Activated T-helper 17 cell treated with anti-CD3 and anti-CD28 coated beads, Interleukin-2, amount 50 U/mL, for 72 hours (primary cell): ENCODE measurements at places on chromosomes 1 and 21.

GRCh38 chr1:41404308-41404761 lies 43.1 kb downstream of the FOXO6 start:
- H3K36me3 ChIP-seq, result no peaks in the 10 kb centered on the region
- H3K27me3 ChIP-seq, result peaks cover 30% of the 10 kb centered on the region
- H3K27ac ChIP-seq, result peak overlapping the region; percentile 75

GRCh38 chr21:25506887-25507286 lies 100.4 kb downstream of the MRPL39 start:
- H3K27me3 ChIP-seq, result no peaks in the 10 kb centered on the region
- H3K4me3 ChIP-seq, result peak overlapping the region; percentile 82
- H3K27ac ChIP-seq, result peak overlapping the region; percentile 78
- H3K4me1 ChIP-seq, result peaks cover 47% of the 10 kb centered on the region

DNA sequence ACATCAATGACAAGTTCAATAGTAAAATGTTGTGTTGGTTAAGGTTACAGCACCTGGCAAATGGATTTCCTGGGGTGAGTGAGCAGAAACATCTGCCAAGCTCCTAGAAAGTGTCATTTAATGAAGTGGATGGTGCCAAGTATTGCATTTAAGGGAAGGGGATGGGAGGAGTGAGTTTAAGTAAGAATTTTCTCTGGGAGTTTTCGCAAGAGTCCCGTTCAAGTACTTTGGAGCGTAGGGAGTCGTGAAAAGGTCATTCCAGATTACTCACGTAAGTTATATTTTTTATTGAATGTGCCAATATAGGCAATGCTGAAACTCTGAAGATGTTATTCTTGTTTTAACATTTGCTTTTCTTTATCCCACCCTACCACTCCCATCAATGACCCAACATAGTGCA lies 117.4 kb upstream of the RAB3GAP2 start:
- H3K4me1 ChIP-seq, result no peaks in the 10 kb centered on the region
- no peak overlapping the region for H3K27ac ChIP-seq
- H3K27me3 ChIP-seq, result peaks cover 18% of the 10 kb centered on the region
- no peak overlapping the region for H3K4me3 ChIP-seq

DNA sequence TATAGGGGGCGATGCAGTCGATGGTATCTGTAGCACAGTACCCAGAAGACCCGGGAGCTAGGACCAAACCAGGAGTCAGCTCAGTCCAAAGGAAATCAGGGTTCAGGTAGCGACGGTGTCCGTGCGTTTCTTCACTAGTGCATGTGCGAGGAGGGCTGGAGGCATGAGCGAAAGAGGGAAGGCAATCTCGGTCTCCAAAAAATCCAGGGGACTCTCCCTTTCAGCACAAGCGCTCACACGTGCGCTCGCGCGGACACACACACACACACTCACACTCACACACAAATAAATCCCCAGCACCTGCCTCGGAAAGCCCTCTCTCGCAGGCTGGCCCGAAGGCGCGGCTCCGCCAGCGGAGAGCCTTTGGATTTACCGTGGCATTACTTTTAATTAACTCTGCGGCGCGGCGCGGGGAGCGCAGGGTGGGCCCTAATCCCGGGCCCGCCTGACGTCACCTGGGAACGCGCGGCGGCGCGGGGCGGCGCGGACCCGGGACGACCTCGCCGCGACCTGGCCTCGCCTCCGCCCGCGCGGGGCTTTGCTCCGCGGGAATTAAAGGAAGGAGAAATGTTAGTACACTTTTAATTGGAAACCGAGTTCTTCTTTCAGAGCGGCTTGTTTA lies 121.2 kb downstream of the LMX1A start:
- no peak overlapping the region for H3K27ac ChIP-seq
- H3K4me3 ChIP-seq, result no peak overlapping the region
- peaks cover 56% of the 10 kb centered on the region for H3K27me3 ChIP-seq
- peaks cover 5% of the 10 kb centered on the region for H3K4me1 ChIP-seq
- no peak for ATAC-seq

DNA sequence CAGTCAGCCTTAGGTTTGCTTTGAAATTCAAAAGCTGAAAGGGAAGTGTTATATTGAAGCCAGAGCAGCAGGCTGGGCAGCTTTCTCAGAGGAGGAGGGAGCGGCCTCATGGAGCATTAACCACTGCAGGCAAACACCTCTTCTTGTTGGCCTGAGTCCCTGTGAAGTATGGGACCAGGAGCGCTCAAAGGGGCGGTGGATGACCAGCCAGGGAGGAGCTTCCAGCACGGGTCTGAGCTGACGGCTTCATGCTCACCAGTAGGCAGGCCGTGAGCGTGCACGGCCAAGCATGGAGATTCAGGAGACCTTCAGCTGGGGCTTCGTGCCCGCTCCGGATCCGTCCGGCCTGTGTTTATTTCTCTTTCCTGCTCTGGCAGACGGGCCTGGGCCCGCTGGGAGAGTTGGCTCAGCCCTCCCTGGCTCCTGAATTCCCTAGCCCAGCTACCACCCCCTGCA lies 245.2 kb downstream of the TRABD2B start:
- H3K36me3 ChIP-seq, result no peaks in the 10 kb centered on the region
- H3K4me1 ChIP-seq, result no peaks in the 10 kb centered on the region
- no peak for ATAC-seq
- H3K4me3 ChIP-seq, result no peak overlapping the region
- H3K27ac ChIP-seq, result no peak overlapping the region

GRCh38 chr1:74425676-74426075 lies 86.7 kb downstream of the LRRC53 start:
- H3K4me1 ChIP-seq, result no peaks in the 10 kb centered on the region
- no peaks in the 10 kb centered on the region for H3K36me3 ChIP-seq
- H3K4me3 ChIP-seq, result no peak overlapping the region
- peaks cover 8% of the 10 kb centered on the region for H3K27me3 ChIP-seq
- no peak overlapping the region for H3K27ac ChIP-seq

DNA sequence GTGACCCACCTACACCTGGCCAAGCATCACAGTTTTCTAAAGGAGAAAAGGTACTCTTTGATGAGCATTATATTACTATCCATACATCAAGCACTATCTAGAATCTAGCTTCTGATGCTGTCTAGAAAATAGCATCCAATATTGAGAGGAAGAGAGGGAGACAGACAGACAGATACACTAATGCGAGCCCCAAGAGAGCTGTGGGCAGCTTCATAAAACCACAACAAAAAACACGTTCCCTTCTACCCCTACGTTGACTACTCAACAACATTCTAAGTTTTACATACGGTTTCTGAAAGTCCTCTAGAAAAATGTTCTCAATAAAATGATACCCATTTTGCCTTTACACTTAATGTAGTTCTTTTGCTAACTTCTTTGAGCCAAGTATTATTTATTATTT lies 221.8 kb downstream of the SLC45A1 start:
- no peaks in the 10 kb centered on the region for H3K27me3 ChIP-seq
- H3K4me3 ChIP-seq, result peak overlapping the region; percentile 72
- peak overlapping the region; percentile 96 for H3K27ac ChIP-seq

DNA sequence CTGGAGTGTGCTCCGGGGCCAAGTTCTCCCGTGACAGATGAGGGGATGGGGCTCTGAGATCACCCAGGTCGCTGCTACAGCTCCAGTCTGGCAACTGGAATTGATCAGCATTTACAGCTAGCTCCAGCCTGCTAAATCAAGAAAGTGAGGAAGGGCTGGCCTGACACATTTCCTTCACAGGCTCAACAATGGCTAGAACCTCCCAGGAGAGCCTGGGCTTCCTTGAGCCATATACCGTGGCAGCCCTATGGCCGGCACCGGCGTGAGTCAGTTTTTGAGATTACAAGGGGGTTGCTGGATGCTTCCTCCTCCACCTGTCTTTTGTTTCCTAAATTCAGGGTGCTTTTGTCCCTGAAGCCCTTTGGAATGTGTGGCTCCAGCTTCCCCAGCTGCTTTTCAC lies 104.2 kb downstream of the ETS2 start:
- peaks cover 9% of the 10 kb centered on the region for H3K27me3 ChIP-seq
- no peak overlapping the region for H3K4me3 ChIP-seq
- no peak overlapping the region for H3K27ac ChIP-seq
- H3K4me1 ChIP-seq, result no peaks in the 10 kb centered on the region

DNA sequence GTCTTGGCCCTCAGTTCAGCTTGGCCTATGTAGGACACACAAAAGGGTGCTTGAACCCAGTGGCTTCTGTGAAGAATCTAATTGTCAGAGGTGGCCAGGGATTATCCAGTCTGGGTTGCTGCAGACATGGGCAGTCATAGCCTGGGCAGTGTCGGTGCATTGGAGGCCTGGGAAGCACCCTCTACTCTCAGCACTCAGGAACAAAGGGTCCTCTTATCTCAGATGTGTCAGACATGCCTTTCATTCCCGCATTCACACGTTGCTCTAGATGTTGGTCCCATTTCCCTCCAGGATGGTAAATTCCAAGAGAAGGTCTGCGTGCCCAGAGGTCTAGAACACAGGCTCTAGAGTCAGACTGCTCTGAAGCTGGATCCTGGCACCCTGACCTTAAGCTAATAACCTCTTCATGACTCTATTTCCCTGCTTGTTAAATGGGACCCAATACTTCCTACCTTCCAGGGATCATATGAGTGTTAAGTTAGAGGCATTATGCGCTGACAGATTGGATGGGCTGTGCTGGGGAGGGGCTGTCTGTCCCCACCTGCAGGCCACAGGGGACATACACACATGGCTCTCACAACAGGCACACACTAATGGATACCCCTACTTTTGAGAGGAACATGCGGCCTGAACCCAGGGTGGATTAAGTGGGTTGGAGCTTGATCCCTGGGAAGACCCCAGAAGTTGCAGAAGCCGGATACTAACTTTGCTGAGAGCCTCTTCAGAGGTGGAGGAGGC lies 16.5 kb upstream of the EDN2 start:
- H3K4me1 ChIP-seq, result peaks cover 9% of the 10 kb centered on the region
- H3K27ac ChIP-seq, result no peak overlapping the region
- no peak for ATAC-seq
- no peaks in the 10 kb centered on the region for H3K36me3 ChIP-seq
- no peaks in the 10 kb centered on the region for H3K27me3 ChIP-seq

GRCh38 chr1:232556351-232556750 lies 73.6 kb downstream of the SIPA1L2 start:
- H3K36me3 ChIP-seq, result no peaks in the 10 kb centered on the region
- no peak for ATAC-seq
- no peak overlapping the region for H3K27ac ChIP-seq
- H3K4me1 ChIP-seq, result no peaks in the 10 kb centered on the region

DNA sequence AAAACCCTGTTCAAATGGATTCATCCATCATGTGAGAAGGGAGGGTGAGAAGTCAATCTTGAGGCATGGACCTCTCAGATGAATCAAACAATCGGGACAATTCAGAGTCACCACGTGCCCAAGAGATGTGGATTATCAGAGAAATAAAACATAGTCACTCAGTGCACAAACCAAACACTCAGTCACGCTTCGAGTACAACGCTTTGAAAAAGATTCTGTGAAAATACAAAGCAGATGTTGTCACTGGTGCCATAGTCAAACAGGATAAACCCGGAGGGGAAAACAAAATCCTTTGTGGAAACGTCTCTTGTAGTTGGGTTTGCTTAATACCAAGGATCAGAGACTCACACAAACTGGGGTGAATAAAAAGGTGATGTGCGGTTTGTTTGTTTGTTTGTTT lies 188.4 kb downstream of the RRAGC start:
- no peaks in the 10 kb centered on the region for H3K36me3 ChIP-seq
- ATAC-seq, result no peak
- no peak overlapping the region for H3K4me3 ChIP-seq
- H3K27me3 ChIP-seq, result peaks cover 33% of the 10 kb centered on the region
- no peak overlapping the region for H3K27ac ChIP-seq
- no peaks in the 10 kb centered on the region for H3K4me1 ChIP-seq

DNA sequence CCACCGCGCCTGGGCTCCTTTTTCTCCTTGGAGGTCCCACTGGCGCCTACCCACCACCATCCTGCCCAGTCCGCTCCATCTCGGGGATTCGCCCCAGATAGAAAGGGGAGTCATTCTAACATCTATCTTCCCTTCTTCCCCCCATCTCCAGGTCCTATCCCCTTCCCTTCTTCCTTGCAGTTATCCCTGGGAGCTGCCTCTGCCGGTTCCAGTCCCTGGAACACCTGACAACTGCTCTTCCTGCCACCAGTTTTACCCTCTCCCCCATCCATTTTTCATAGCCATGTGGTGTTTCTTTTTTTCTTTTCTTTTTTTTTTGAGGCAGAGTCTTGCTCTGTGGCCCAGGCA lies 12.0 kb upstream of the COL16A1 start:
- no peak overlapping the region for H3K27ac ChIP-seq
- no peaks in the 10 kb centered on the region for H3K4me1 ChIP-seq
- peaks cover 35% of the 10 kb centered on the region for H3K27me3 ChIP-seq

DNA sequence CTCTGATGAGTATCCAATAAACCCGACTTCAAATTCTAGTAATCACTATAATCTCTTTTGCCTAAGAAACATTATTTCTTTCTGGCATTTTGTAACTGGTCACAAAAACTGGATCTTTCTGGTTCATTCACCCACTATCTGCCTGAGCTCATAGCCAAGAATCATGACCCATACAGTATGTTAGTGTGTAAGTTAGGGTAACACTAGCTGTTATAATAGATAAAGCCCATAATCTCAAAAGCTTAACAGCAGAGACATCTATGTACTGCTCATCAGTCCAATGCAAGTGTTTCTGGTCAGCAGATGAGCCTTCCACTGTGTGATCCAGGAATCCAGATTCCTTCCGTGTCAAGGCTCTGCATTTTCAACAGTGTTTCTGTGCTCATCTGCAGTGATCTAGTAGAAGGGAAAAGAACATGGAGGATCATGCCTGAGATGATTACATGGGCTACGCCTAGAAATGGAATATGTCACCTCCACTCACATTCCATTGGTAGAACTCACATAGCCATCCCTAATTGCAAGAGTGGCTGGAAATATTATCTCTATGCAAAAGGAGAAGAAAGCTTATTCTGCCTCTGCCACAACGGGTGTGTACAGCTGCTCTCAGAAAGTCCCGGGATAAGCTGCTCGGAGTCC lies 27.7 kb downstream of the RRAGC start:
- H3K4me3 ChIP-seq, result no peak overlapping the region
- H3K36me3 ChIP-seq, result no peaks in the 10 kb centered on the region
- no peaks in the 10 kb centered on the region for H3K4me1 ChIP-seq
- no peak overlapping the region for H3K27ac ChIP-seq

DNA sequence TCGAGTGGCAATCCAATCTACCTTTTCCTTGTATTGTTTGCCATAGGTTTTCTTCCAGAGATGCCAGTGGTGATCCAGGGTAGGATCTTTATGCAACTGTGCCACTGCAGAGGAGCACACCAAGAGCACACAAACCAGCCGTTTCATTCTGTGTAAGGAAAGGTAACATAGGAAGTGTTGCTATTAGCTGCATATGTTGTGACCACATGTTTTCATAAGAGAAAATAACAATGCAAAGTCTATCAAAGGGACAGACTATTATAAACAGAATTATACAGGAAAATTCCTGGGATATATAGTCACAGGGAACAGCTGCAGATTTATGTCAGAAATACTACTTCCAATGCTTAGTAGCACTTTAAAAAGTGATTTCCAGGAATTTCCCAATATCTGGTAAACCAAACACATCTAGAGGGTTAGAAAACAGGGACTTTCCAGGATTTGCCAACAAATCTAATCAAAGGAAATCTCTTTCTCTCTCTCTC lies 919 bp downstream of the CTSS start:
- H3K4me1 ChIP-seq, result peaks cover 30% of the 10 kb centered on the region
- peak; percentile 54 for ATAC-seq
- H3K27me3 ChIP-seq, result no peaks in the 10 kb centered on the region
- H3K4me3 ChIP-seq, result peak overlapping the region; percentile 99
- H3K27ac ChIP-seq, result peak overlapping the region; percentile 98
- peaks cover 28% of the 10 kb centered on the region for H3K36me3 ChIP-seq
